Right ventricle myocardium superior (tissue), 1 donor: ENCODE measurements at places on chromosomes 16 and 17. TPM values are rescaled to one million over a fixed set of nuclear protein-coding genes. Genes with fewer than 3 reads are reported as not detected.

The B9D1 gene
- 6.8 TPM for total RNA-seq

The WFIKKN2 gene
- total RNA-seq = 0.51 TPM

The PHF23 gene
- total RNA-seq = 19.4 TPM

The GRAP gene
- 2.0 TPM for total RNA-seq

GRCh38 chr17:66343531-66344078 lies 41.2 kb downstream of the PRKCA start:
- no peak for DNase-seq

DNA sequence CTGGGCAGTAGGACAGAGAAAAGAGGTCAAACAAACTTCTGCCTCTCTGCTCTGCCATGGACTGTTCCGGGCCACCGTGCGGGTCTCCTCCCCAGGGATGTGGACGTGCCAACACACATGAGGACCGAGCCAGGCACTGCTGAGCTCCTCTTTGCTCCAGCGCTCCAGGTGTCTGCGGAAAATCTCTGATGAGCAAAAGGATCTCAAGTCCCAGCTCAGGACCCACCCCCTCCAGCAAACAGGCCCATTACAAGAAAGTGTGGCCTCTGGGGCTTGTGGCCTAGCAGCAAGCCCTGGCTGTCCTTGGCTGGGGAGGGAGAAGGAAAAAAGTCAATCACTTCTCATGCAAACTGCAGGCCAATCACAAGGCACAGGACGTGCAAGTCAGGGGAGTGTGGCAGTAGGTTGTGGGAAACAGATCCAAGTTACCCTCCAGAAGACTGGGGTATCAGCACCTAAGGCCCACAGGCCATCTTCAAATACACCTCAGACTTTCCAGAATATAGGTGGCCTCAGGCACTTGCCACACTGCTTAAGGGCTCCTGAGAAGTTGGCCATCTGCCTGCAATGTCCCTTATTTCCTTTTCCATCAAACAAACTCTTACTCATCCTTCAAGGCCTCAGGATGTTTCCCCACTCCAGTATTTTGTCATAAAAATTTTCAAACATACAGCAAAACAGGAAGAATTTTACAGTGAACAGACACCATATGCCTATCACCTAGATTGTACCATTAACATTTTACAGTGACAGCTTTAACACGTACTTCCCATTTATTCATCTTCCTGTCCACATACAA lies 36.0 kb upstream of the SREBF1 start:
- no peak for DNase-seq

GRCh38 chr17:10624969-10625368 lies 32.1 kb downstream of the MYH3 start:
- no peak for DNase-seq

DNA sequence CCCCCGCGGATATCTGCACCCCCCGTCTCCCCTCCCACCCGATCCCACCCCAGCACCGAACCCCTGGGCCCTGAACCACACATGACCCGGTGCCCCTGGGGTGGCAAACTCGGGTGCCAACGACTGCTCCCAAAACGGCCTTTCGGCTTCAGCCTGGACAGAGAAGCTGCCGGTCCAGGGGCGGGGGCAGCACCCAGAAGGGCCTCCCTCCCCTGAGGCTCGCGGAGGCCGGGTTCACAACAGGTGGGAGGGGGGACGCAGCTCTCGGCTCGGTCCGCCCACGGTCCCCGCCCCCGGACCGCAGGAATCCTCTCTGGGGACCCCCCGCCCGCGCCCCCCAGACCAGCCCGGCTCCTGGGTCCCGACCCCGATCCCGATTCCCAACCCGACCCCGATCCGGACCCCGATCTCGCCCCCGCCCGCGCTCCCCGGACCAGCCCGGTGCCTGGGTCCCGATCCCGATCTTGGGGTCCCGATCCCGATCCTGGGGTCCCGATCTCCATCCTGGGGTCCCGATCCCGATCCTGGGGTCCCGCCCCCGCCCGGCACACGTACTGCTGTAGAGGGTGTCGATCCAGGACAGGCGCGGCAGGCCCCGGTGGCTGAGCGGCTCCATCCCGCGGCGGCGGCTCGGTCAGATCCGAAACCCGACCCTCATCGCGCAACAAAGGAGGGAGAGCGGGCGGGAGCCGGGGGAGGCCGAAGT lies 516 bp downstream of the ABR start:
- peak; percentile 67 for DNase-seq

DNA sequence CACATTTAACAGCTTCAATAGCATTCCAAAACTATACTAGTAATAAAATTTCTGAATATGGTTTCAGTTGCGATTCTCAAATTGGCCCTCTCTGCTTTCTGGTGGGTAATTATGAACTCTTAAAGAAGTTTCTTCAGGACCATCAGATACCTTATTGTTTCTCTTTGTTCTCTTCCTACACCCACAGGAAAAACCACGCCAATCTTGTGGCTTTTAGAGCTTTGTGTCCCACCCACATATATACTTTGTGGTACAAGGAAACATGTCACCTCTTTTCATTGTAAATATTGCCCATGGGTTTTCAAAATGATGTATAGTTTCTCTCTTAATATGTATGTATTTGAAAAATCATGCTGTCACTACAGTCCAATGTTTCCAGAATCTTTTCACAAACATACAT lies 12.1 kb downstream of the ABCA9 start:
- no peak for DNase-seq

DNA sequence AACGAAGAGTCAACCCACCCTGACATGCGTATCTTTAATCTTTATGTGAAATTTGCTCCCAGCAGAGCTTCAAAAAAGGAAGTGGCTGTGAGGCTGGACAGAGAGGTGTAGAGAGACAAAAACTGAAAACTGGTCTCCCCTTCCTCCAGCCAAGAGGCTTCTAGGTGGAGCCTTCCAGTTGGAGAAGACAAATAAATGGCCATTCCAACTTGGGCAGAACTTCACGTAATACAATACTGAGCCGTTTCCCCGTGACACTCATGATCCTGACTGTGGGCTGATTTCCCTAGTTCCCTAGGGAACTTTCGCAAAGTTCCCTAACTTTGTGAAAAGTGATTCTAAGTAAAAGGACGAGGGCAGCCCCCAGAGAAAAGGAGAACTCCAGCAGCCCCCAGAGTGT lies 78.8 kb downstream of the ZFHX3 start:
- no peak for DNase-seq

DNA sequence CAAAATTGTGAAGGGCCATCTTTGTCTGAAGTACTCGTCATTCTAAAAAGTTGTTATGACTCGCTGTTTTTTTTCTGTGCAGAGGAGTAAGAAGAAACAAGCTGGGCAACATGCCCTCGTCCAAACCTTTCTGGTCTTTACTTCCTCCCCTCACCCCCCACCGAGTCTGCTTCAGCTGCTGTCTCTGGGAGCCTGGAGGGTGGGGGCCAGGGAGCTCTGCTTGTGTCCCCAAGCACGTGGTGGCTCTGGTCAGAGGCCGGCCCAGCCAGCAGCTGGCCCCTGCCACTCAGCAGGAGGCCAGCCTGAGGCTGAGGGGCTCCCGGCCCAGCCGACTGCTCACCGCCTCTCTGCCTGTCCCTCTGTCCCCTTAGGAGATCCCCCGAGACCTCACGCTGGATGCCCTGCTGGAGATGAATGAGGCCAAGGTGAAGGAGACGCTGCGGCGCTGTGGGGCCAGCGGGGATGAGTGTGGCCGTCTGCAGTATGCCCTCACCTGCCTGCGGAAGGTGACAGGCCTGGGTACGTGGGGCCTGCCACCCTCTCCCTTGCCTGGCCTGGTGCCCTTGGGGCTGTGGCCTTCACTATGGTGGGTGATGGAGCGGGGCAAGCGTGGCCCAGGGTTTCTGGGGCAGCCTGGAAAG lies 53.7 kb upstream of the LGALS9 start:
- DNase-seq = peak; percentile 55

DNA sequence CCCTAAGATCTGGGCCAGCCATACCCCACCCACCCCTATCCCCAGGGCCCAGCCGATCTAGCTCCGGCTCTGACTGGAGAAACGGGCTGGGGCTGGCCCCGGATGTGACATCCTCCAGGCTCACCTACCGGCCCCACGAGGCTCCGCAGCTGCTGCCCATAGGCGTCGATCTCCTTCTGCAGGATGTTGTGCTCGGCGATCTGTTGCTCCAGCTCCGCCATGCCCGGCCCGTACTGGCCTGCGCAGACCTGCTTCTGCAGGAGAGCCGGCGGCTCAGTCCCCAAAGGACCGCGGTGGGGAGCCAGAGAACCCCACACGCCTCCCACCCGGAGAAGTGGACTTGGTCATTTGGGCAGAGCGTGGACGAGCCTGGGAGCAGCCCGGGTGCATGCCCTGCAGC lies 4.8 kb downstream of the EVPL start:
- DNase-seq = no peak

DNA sequence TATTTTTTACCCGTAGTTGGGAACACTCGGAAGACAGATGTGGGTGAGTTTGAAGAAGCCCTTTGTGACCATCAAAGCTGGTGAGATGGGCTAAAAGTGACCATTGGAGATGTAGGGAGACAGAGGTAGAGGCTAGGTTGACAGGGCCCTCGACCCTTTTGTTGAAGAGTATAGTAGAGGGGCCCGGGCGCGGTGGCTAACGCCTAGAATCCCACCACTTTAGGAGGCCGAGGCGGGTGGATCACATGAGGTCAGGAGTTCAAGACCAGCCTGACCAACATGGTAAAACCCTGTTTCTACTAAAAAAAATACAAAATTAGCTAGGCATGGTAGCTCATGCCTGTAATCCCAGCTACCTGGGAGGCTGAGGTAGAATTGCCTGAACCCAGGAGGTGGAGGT lies 16.2 kb upstream of the NFATC3 start:
- no peak for DNase-seq

DNA sequence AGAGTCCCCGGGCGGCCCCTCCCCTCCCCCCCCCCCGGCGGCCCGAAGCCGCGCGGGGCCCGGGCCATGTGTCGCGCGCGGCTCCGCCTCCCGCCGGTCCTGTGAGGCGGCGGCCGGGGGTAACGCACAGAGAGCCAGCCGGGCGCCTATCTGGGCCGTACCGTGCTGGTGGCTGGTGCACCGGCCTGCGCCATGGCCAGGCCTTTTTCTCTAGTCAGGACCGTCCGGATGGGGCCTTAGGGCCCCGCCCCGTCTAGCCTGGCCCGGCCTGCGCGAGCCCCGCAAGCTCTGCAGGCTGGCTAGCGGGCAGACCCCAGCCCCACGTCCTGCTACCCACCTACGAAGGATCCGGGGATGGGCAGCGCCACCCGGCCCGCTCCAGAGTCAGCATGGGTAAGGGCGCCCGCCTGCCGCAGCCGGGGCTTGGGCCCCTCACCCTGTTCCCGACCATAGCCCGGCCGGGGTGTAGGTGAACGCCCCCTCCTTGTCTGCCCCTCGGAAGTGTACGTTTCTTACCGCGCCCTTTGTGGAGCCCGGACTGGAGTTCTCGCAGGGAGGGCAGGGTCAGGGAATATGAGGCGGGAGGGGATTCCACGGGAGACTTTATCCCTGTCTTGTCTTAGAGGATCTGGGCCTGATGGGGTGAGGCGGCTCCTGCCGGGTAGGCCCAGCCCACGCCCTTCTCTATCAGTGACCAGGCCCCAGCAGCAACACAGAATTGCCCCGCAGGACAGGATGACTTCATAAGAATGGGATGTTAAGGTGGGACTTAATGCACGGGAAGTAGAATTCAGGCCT lies at the start of gene CENPT:
CENPT (minus strand) TSS at position 630 of the 798 bp plus-strand sequence. CDS start 13,834 bp downstream, outside the sequence.
- peak; percentile 79 for DNase-seq

DNA sequence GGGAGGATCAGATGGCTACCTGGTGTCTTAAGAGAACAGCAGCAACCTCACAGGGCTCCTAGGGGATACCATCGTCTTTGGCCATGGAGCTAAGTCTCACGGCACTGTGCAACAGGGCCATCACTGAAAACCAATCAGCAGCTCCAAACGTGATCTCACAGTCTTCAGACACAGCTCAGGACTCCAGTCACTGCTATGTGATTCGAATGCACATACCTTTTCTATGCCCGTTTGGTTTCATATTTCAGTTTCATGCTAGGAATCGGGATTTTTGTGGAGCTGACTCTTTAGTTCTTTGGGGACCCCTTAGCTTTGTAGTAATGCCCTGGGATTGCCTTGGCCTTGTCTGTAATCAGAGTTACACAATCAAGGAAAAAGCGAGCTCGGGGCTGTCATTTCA lies 162.8 kb upstream of the CDH11 start:
- no peak for DNase-seq

DNA sequence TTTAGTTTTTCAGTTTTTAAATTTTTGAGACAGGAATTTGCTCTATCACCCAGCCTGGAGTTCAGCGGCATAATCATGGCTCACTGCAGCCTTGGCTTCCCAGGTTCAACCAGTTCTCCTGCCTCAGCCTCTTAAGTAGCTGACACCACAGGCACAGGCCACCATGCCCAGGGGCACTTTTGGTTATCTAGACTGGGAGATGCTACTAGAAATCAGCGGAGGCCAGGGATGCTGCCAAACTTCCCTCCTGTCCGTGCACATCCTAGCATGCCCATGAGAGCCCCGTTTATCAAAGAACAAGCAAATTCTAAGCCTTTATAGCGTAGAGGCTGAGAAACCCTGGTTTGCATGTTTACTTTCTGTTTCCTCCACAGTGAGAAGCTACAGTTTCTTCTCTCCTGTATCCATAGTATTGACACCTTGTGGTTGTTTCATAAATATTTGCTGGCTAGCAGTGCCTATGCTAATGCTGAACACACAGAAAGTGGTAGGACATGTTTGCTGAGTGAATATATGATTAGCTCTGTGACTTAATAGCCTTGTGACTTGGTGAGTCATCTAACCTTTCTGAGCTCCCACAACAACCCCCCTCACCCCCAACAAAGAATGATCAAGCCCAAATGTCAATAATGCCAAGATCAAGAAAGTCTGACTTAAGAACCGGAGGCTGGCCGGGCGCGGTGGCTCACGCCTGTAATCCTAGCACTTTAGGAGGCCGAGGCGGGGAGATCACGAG lies 39.2 kb upstream of the MAF start:
- no peak for DNase-seq

GRCh38 chr17:51230306-51230705 lies 29.5 kb downstream of the MBTD1 start:
- DNase-seq = no peak

DNA sequence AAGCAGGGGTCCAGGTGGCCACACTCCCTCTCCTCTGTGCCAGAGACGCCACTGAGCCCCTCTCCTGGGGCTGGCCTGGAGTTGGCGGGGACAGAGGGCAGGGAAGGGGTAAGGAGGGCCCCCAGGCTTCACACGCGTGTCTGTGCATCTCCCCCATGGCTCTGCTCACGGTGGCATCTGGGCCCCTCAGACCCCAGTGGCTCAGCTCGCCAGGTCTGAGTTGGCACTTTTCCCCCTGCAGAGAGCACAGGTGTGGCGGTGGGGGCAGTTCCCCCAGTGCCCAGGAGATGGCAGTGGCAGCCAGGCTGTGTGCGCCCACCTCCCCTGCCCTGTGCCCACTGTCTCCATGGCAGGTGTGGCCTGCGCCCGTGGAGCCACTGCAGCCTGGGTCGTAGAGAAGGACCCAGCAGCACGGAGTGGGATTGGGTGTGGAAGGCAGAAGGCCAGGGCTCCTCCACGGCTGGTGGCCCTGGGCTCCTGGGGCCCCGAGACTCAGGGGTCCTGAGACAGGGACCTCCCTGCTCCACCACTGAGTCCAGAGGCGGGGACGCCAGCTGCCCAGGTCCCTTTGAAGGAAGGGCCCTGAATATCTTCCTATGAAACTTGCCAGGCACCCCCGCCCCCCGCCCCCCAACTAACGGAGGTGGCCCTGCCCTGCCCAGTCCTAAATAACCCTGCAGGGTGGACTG lies 4.3 kb upstream of the APRT start:
- no peak for DNase-seq
